Activated CD4-positive, alpha-beta T cell treated with anti-CD3 and anti-CD28 coated beads for 36 hours (primary cell): ENCODE measurements at places on chromosomes 12 and 14. TPM values are rescaled to one million over a fixed set of nuclear protein-coding genes. Genes with fewer than 3 reads are reported as not detected.

POTEM gene
- total RNA-seq = not detected

TXNDC16 gene
- 4.0 TPM for total RNA-seq

TRPV4 gene
- total RNA-seq = not detected

OSGEP gene
- total RNA-seq = 47.5 TPM

GALNT16 gene
- 0.14 TPM for total RNA-seq

SMIM41 gene
- total RNA-seq = not detected

SPRYD4 gene
- total RNA-seq = 3.1 TPM

SLC2A14 gene
- total RNA-seq = 0.19 TPM

PLCZ1 gene
- not detected for total RNA-seq

TXNRD1 gene
- 66.7 TPM for total RNA-seq

STX2 gene
- total RNA-seq = 16.2 TPM

OR4E2 gene
- not detected for total RNA-seq

SSTR1 gene
- not detected for total RNA-seq

FAM222A gene
- 0.39 TPM for total RNA-seq
